ENCODE measurements at places on chromosomes 16 and 17.

DNA sequence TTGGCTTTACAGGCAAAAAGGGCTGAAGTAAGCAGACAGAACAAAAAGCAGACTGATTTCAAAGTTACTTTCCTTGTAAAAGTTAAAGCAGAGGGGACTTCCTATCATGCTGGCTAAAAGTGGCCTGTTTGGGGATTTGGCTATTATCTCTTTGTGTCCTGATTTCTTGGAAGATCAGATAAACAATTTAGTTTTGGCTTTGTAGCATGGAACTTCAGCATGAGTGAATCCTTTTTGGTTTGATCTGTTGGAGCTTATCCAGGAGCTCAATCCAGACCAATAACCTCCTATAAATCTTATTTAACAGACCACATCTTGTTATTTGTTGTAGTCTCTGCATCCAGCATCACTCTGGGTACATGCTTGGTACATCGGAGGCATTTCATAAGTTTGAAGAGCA, 8.9 kb upstream of the RNF112 start:
- no peak for DNase-seq

DNA sequence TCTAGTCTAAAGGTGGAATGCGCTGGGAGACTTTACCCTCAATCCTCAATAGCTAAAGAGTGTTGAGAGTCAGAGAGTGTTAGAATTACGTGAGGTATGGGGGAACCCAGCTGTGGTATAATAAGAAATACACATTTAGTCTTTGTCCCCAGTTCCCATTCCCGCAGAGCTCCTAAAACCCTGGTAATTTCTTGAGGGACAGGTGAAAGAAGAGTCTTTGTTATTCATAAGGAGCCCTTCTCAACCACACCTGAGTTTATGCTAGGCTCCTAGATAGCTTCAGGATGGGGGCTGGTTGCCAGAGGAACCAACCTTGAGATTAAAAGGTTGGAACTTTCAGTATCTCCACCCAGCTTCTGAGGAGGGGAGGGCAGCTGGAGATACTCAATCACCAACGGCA, 5.8 kb downstream of the ZNF18 start:
- no peak for DNase-seq

- no peak for DNase-seq
These were observed 1866.5 kb downstream of the TP53TG3F start for GRCh38 chr16:35325936-35326335.

DNA sequence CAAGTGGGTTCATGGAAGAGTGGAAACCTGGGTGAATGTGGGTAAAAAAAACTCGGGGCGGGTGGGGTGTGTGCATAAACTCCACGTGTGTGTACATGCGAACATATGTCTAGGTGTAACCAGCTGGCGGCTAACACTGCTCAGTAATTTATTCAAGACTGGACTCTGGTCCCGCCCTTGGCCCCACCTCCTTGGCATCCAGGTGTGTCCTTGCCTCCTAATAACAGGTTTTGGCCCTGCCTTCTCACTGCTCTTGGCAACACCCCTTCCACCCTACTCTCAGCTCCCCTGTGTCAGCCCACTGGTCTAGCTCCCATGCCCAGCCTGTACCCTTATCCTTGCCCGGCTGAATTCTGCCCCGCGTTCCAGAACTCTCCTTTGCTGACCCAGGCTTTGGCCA, 8.3 kb downstream of the FLII start:
- DNase-seq = peak; percentile 67

- peak; percentile 65 for DNase-seq
These were observed 20.5 kb downstream of the EFTUD2 start for GRCh38 chr17:44878627-44879221.
